ENCODE measurements at places on chromosomes 6 and 20.

GRCh38 chr6:130991422-130992137 lies 71.5 kb downstream of the EPB41L2 start:
- DNase-seq: no peak

GRCh38 chr6:170262489-170263088 lies 28.3 kb downstream of the DLL1 start:
- DNase-seq: no peak

GRCh38 chr20:48820649-48820973 lies 7.2 kb downstream of the PREX1 start:
- DNase-seq: no peak

DNA sequence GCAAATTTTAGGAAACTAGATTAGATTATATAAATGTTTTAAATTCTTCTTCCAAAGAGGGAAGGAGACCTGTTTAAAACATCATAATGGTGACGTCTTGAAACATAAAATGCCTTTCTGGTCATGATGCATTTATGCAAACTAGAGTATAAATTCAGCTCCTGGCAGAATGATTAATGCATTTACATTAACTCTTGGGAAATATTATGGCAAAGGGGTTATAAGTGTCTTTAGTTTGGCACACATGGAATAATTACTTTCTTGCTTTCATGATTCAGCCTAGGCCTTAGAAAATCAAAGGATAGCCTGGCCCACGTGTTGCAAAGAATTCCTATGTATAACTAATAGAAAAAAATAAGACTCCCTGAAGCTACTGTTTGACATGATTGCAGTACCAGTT lies 639.2 kb downstream of the RFPL4B start:
- DNase-seq: no peak

GRCh38 chr6:71309656-71310055 lies 21.0 kb downstream of the OGFRL1 start:
- DNase-seq: no peak
